ENCODE measurements at places on chromosomes 12 and 14.

DNA sequence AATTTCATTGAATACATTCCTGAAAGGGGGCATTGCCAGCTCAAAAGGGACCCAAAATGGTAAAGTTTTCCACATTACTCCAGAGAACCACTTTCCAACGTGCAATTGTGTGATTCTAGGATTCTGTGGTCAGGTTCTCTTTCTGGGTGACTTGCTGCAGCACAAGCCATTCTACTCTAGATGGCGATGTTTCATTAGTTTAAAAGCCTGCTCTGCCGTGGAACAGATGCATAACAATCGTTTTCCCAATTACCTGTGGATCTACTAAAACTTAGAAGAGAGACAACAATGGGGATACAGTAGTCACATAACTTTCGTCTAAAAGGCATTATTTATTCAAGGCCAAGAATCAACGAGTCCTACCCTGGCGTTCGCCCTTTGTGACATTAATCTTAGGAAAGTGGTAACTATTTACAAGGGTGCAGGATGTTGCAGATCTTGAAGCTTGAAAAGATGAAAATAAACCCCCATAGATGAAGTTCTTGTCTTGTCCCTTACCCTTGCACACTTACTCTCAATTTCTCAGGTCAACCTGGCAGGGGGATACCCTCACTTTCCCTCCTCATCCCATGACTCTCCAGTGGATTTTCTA is 400.9 kb downstream of the SNAPC1 start:
- no peaks in the 10 kb centered on the region for H3K4me1 ChIP-seq
- no peaks in the 10 kb centered on the region for H3K36me3 ChIP-seq
- DNase-seq: no peak
- no peak overlapping the region for H3K27ac ChIP-seq
- peaks cover 6% of the 10 kb centered on the region for H3K27me3 ChIP-seq

DNA sequence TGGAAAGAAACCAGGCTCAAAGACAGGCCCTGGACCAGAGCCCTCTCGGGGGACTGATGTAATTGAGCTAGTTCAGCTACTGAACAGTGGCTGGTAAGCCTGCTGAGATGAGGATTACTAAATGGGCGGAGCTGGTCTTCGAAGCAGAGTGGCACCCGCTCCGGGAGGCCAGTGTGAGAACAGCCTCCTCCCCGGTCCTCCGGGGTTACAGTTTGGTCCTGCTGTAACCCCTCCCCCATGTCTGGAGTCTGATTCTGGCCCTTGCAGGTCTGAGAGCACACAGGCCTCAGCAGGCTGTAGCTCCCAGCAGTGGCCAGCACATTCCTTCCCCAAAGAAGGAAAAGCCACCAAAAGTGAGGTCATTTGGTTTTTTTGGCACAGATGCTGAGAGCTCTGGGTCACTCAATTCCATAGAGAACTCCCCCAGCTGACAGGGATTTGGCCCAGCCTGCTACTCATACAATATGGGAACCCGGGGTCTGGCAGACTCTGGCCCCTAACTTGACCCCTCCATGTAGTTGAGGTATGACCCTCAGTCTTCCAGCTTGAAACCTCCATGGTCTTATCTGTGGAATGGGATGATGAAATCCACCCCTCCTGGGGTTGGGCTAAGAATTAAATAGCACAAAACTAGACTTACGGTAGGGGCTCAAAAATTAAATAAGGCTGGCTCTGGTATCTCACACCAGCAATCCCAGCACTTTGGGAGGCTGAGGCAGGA is 39.0 kb downstream of the ACTN1 start:
- H3K36me3 ChIP-seq: no peaks in the 10 kb centered on the region
- no peak for DNase-seq
- no peak overlapping the region for H3K4me3 ChIP-seq
- no peaks in the 10 kb centered on the region for H3K27me3 ChIP-seq

GRCh38 chr14:103163199-103163598 is 39.9 kb downstream of the TNFAIP2 start:
- H3K27ac ChIP-seq: no peak overlapping the region
- H3K4me3 ChIP-seq: no peak overlapping the region
- no peaks in the 10 kb centered on the region for H3K4me1 ChIP-seq

DNA sequence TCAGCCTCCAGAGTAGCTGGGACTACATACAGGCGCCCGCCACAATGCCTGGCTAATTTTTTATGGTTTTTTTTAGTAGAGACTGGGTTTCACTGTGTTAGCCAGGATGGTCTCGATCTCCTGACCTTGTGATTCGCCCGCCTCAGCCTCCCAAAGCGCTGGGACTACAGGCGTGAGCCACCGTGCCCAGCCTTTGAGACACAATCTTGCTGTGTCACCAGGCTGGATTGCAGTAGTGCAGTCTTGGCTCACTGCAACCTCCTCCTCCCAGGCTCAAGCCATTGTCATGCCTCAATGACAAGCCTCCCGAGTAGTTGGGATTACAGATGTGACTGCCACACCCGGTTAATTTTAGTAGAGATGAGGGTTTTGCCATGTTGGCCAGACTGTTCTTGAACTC is 21.3 kb upstream of the STRN3 start:
- H3K27ac ChIP-seq: no peak overlapping the region
- no peaks in the 10 kb centered on the region for H3K4me1 ChIP-seq
- H3K27me3 ChIP-seq: no peaks in the 10 kb centered on the region
- H3K36me3 ChIP-seq: no peaks in the 10 kb centered on the region
- no peak overlapping the region for H3K4me3 ChIP-seq

DNA sequence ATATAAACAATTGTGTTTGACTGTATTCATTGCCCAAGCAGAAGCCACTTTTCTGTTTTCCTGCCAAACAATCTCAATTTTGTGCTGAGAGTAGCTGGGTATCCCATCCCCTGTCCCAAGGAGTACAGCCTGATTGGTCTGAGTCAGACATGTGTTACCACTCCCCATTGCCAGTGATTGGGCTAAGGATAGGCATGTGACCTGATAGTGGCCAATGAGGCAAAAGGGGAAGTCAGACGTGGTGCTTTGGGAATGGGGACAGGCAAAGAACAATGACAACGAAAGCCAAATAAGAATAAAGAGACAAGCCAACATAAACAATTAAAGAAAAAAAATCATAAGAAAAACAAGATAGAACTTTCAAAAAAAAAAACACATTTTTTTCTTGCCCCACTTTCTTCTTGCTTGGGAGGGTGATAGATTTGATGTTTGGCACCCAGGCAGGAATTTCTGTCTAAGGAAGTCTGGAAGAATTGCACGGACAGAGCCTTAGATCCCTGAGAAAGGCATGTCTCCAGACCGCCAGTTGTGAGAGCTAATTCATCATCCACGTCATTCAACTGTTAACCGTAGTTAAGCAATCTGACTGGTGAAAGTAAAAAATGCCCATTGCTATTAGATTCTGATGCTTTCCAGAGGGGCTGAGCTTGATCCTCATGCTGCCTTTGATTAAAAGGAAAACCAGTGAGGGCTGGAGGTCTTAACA is 626.6 kb upstream of the TMEM132C start:
- no peak overlapping the region for H3K4me3 ChIP-seq
- no peaks in the 10 kb centered on the region for H3K4me1 ChIP-seq
- no peaks in the 10 kb centered on the region for H3K27me3 ChIP-seq
- DNase-seq: no peak
- H3K36me3 ChIP-seq: no peaks in the 10 kb centered on the region
- H3K27ac ChIP-seq: no peak overlapping the region

- no peak for DNase-seq
- no peak overlapping the region for H3K27ac ChIP-seq
- no peaks in the 10 kb centered on the region for H3K27me3 ChIP-seq
- no peaks in the 10 kb centered on the region for H3K4me1 ChIP-seq
- no peak overlapping the region for H3K4me3 ChIP-seq
Measured at GRCh38 chr12:32821293-32821692, 65.6 kb upstream of the YARS2 start.

GRCh38 chr12:107843351-107844311 is 69.1 kb downstream of the ASCL4 start:
- H3K36me3 ChIP-seq: no peaks in the 10 kb centered on the region
- H3K4me1 ChIP-seq: peaks cover 5% of the 10 kb centered on the region
- no peak for DNase-seq
- H3K27ac ChIP-seq: no peak overlapping the region

DNA sequence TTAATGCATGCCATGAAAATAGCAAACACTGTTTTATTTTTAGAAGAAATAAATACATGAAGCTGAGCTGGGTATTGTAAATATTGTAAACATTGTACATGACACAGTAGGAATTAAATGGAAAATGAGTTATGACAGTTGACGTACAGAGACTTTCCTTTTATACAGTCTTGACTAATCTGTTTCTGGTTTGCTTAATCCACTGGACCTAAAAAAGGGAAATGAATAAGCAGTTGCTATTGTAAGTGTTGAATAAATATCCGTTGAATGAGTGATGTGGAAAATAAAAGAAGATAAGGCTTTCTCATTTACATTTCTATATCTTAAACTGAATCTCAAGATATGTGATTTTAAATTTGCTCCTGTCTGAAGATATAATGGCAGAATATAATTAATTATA is 15.0 kb downstream of the PMCH start:
- H3K36me3 ChIP-seq: peaks cover 23% of the 10 kb centered on the region
- no peaks in the 10 kb centered on the region for H3K27me3 ChIP-seq
- DNase-seq: no peak
- no peak overlapping the region for H3K4me3 ChIP-seq

- H3K4me1 ChIP-seq: no peaks in the 10 kb centered on the region
- DNase-seq: no peak
- H3K27ac ChIP-seq: peak overlapping the region; percentile 10
Measured at GRCh38 chr14:105500036-105500725, 9.1 kb downstream of the TEDC1 start.

DNA sequence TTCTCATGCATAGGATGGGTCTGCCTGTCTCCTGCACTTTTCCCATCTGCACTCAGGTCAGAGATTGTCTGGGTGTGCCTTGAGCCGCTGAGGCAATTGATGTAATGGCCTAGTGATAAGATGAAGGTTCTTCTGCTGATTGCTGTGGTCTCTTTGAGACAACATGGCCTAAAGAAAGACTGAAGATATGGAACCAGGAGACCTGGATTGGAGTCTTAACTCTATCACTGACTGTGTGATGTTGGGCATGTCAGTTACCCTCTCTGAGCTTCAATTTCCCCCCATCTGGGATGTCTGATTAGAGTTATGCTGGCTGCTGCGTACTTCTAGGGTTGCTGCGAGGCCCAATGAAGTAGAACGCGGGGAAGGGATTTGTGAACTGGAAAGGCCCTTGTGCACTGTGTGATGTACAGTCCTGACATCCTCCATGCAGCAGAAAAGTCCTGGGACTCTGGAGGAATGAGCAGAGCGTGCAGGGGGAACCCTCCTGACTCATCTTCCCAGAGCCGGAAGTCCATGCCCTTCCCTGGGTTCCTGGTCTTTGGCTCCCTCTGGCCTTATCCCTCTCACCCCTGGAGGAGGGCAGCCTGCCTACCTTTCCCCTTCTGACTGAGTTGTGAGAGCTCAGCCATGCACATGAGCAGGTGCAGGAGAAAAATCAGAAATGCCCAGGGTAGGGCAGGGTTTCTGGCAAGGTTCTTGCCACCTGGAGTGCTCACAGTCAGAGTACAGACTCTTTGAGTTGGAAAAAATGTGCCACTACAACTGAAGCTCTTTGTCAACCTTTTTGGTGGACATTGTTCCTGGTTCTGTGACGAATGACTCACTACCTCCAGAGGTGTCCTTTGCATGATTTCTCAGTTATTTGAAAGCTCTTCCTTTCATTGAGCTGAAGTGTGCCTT is 21.1 kb downstream of the PLEKHD1 start:
- H3K4me1 ChIP-seq: no peaks in the 10 kb centered on the region
- no peak overlapping the region for H3K27ac ChIP-seq
- no peak for DNase-seq

DNA sequence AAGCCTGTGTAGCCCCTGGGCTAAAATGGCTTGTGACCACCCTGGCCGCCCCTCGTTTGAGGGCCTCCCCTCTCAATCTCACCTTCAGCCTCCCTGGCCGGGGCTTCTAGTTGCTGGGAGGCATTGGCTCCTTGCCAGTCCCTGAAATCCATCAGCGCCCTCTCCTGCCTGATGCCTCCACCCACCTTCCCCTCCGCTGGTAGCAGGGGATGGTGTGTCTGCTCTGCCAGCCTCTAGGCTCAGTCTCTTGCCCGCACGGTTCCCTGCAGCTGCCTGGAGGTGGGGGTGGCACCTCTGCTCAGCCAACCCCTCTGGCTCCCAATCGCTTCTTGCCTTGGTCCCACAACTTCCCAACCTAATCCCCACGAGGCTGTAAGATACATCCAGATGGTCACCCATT is 167.9 kb downstream of the PHETA1 start:
- H3K4me3 ChIP-seq: no peak overlapping the region
- DNase-seq: no peak
- H3K27me3 ChIP-seq: peaks cover 8% of the 10 kb centered on the region
- no peaks in the 10 kb centered on the region for H3K4me1 ChIP-seq
- H3K27ac ChIP-seq: no peak overlapping the region

GRCh38 chr14:30499358-30499757 is 59.6 kb upstream of the G2E3 start:
- no peak overlapping the region for H3K4me3 ChIP-seq
- H3K27ac ChIP-seq: no peak overlapping the region
- no peaks in the 10 kb centered on the region for H3K36me3 ChIP-seq

- no peaks in the 10 kb centered on the region for H3K36me3 ChIP-seq
- H3K27me3 ChIP-seq: peaks cover 34% of the 10 kb centered on the region
- DNase-seq: no peak
- no peak overlapping the region for H3K27ac ChIP-seq
- H3K4me1 ChIP-seq: no peaks in the 10 kb centered on the region
- no peak overlapping the region for H3K4me3 ChIP-seq
Measured at GRCh38 chr12:75447691-75448393, 32.7 kb upstream of the GLIPR1 start.

GRCh38 chr14:77347751-77348150 is 26.9 kb downstream of the GSTZ1 start:
- H3K4me3 ChIP-seq: no peak overlapping the region
- DNase-seq: no peak
- no peaks in the 10 kb centered on the region for H3K27me3 ChIP-seq
- H3K4me1 ChIP-seq: no peaks in the 10 kb centered on the region
- H3K36me3 ChIP-seq: peaks cover 8% of the 10 kb centered on the region

- peaks cover 9% of the 10 kb centered on the region for H3K4me1 ChIP-seq
- no peak overlapping the region for H3K4me3 ChIP-seq
- no peak for DNase-seq
- no peak overlapping the region for H3K27ac ChIP-seq
Measured at GRCh38 chr14:68251769-68252100, 432.2 kb downstream of the RAD51B start.

DNA sequence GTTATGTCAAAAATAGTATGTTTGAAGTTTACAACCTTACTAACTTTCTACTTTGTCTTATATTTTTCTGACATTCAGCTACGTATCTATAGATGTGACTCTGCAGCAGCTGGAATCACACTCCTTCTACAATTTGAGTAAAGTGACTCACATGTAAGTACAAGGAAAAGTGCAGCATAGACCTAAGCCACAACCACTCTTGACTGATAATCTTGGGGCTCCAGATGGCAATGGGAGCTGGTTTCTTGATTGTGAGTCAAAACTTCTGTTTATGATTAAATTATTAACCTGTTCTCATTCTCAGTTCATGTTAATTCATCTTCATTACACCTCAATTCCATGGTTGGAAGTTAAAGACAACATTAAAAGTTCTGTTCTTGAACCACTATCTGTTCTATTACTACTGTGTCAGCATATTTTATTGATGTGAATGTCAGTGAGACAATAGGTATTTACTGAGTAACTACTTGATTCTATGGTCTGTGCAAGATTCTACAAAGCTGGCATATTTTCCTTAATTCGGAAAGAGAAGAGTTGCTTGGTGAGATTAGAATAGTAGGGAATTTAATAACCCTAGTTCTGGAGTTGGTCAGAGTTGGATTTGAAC is 112.9 kb downstream of the TSHR start:
- no peaks in the 10 kb centered on the region for H3K36me3 ChIP-seq
- no peak overlapping the region for H3K4me3 ChIP-seq
- H3K27me3 ChIP-seq: no peaks in the 10 kb centered on the region
- H3K27ac ChIP-seq: no peak overlapping the region
